ENCODE measurements at places on chromosomes 2 and 18. TPM values are rescaled to one million over a fixed set of nuclear protein-coding genes. Genes with fewer than 3 reads are reported as not detected.

DNA sequence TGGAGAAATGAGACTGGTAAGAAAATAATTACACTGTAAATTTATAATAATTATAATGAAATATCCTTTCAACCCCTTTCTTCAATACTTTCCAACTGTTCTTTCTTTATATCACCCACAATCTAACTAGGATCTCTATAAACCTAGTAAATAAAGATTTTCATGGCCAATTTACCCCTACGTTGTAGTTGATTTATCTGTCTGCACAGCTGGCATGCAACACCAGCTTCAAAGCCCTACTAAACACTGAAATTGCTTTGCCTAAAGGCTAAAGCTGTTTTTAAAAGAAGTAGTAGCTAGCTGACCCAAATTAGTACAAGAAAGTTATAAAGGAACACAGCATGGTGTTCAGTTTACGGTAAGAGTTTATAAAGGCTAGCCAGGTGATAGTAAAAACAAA, 140.1 kb downstream of the NOL4 start:
- DNase-seq = no peak

DNA sequence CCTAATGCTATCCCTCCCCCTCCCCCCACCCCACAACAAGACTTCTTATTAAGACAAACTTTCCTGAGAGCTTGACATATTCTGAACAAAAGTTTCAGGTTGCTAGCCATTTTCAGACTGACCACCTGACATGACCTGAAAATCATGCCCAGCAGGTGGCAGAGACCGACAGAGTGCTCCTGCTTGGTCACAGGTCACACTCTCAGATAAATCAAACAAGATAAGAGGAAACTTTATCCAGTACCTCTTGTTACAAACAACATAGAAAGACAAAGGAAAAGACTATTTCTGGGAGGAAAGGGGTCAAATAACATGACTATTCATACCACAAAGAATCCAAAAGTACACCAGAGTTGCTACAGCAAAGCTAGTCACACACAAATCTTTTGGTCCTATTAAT, 107.4 kb downstream of the TMEM200C start:
- no peak for DNase-seq

DNA sequence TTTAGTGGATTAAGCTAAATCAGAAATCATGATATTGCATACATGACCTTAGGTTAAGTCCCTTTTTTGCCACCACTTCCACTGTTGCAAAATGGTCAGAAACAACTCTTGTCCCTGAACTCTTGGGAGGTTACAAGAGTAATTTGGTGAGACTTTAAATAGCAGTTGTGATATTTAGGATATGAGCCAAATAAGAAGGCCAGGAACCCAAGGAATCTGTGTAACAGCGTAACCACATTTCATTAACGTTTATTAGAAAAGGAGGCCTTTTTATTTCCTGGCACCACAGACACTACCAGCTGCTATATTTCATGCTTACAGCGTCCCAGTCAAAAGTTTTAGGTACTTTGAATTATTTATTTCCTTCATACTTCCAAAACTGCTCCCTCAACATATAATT, 268.0 kb downstream of the GPD2 start:
- no peak for DNase-seq

- no peak for DNase-seq
Observed at GRCh38 chr2:58228299-58228698, 12.8 kb downstream of the FANCL start.

GRCh38 chr2:171389325-171389724, 44.5 kb downstream of the METTL8 start:
- DNase-seq = no peak

Gene BBS5
- total RNA-seq = 5.2 TPM

Gene FAM117B
- 0.40 TPM for total RNA-seq

- DNase-seq = peak; percentile 34
Observed at GRCh38 chr2:233354971-233355574, 779 bp downstream of the DGKD start.

Gene DTNB
- 56.7 TPM for total RNA-seq

Gene HOXD8
- 13.4 TPM for total RNA-seq

DNA sequence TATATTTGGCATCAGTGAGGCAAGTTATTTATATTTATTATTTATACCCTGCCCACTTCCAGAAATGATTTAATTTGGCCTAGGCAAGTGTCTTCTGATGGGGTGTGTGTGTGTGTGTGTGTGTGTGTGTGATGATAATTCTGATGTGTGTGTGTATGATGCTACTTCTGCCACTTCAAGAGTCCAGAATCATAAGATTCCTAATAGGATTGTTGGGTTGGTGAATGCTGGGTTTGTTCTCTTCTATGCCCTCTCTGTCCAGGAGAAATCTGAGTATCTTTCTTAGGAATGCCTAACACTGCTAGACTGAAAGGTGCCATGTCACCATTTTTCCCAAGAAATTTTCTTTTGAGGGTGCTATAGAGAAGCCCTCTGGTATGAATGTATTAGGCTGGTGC, 122.5 kb downstream of the SPTBN1 start:
- DNase-seq = no peak

DNA sequence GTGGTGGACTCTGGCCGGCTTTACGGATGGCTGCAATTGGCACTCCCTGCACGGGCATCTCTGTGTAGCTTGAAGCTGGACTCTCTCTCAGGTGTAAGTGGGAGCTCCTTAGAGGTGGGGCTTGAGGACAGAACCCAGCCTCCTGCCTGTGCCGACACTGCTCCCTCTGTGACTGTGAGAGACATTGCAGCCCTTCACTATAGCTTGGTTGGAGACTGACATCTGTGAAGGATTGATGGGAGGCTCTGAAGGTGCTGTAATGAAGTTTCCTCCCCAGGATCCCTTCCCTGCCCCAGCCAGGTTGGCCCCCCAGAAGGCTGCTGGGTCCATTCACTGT, 166.7 kb downstream of the SH3RF3 start:
- DNase-seq = no peak

DNA sequence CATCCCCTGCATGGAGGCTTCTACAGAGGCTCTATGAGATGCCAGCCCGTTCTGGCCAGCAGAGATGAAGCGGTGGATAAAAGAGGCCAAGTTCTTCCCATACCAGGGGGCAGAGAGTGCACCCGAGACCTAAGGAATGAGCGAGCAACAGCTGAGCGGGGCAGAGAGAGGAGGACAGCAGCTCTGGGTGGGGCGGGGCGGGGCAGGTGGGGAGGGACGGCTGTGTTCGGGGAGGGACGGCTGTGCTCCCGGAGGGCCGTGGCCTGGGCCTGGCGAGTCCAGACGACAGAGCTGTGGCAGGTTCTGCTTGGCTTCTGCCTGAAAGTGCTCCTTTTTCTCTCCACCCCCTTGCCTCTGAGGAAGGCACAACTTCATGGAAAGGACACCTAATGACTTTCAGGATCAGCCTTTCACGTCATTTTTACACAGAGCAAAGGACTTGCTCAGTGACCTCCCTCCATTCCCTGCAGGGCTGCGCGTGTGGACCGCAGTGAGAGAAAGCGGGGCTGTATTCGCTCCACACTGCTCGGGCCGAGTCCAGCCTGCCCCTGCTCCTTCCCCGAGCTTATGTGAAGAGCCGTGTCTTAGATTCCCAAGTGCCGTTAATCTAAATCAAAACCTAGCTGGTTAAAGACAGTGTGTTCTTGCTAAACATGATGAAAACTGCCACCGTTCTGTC, 232.9 kb downstream of the HDAC4 start:
- DNase-seq = no peak

Gene AKAIN1
- total RNA-seq = not detected

- DNase-seq = no peak
Observed at GRCh38 chr2:113895819-113896563, 6.1 kb downstream of the ACTR3 start.

GRCh38 chr2:105445976-105446375, 47.1 kb upstream of the FHL2 start:
- DNase-seq = no peak

DNA sequence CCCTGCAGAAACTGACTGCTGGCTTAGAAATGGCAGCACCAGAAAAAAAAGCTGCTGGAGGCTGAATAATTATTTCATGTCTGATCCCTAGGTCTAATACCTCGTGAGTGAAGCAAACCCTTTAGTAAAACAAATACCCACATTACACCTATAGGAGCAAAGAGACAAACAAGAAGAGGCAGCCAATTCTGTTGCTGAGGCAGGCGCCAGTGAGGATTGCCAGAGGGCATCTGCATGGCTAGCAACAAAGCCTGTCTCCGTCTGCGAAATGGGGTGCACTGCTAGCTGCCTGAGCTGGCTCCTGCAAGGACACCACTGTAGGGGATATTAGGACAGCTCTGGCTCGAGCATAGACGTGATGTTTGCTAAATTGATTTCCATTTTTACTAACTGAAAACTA, 509.7 kb downstream of the TDRD15 start:
- DNase-seq = no peak

GRCh38 chr2:68499133-68499532, 31.7 kb downstream of the APLF start:
- DNase-seq = no peak

Gene RIOK3
- total RNA-seq = 41.3 TPM

Gene SERPINB4
- total RNA-seq = not detected

DNA sequence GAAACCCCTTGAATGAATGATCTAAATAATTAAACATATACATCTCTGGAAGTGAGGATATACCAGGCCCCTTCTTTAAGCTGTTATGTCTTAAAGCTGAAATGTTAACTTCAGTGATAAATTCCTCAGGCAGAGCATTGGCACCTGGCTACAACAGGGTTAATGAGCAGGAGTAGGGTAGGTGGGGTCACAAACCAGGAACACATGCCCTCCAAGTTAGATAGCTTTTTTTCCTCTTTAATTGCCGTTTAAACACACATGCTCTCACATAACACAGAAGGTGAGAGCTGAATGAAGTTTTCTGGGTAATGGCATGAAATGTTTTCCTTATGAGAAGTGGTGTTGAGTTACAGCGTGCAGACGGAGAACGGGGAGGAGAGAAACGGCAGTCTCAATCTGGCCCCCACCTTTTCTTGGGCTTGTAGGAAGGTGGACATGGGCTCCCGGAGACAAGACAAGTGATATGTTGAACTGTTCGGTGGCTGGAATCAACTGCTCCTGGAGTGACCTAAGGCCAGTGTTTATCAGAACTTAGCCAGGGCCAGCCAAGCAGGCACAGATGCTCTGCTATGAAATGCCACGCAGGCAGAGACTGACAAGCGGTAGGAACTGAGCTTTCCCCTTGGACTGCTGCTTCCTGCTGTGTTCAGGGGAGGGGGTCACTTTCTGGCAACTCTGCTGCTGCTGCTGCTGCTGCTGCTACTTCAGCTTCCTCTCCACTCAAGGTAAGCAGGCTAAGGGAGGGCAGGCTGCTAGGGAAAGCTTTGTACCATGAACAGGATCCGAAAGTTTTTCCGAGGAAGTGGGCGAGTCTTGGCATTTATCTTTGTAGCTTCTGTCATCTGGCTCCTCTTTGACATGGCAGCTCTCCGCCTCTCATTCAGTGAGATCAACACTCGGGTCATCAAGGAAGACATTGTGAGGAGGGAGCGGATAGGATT, at the start of gene GALNT5:
Gene GALNT5, plus strand, starts transcription at position 394 of the 941 bp plus-strand sequence. Its CDS starts 378 bp downstream, at position 772.
- DNase-seq = peak; percentile 56

DNA sequence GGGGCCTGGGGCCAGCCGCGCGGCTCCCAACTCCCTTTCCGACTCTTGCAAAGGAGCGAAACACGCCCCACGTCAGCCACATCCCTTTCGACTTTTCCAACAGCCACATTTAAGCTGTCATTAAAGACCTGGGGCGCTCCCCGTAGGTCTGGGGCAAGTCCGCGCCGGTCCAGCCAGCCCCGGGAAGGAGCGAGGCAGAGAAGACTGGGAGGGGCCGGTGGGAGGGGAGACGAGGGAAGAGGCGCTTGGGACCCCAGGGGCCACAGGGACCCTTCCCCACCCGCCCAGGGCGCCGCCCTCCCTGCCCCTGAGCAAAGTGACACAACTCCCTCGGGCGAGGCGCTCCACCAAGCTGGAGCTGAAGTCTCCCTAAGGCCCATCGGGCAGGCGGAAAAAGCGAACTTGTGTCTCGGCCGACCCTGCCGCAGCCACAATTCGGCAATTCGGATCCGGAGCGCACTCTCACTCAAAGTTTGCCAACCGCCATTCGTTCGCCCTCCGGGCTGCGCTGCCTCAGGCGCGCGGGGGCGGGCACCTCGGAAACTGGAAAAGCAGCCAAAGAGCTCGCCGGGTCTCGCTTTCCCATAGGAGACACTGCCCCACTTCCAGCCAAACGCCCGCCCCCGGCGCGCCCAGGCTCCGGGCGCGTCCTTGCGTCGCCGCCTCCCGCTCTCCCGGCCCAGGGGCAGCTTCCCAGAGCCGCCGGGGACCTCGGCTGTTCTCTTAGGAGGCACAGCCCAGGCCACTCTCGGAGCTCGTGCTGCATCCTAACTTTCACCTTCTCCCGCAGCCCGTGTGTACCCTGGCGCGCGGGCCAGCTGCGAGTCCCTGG, 1.1 kb upstream of the KCTD1 start:
- peak; percentile 87 for DNase-seq

GRCh38 chr2:152477347-152478092, 142.5 kb downstream of the FMNL2 start:
- DNase-seq = peak; percentile 22

DNA sequence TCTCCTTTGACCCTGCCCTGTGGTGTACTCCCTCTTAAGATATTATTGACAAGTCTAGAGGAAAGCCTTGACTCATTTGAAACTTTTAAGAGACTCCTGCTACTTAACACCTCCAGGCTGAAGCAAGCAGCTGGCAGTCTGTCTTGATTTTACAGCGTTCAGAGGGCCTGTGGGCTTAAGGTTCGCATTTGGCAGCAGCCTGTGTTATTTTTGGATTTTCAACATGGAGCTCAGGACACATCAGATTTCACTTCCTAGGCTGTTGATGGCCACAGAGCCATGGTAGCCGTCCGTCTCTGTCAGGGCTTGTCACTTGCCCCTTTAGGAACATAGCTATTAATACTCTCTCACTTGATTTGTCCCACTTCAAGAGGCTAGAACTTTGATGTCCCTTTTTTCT, 73.6 kb downstream of the VWA3B start:
- DNase-seq = no peak

GRCh38 chr2:9554921-9555296, 721 bp downstream of the ADAM17 start:
- peak; percentile 46 for DNase-seq

Gene GCG
- not detected for total RNA-seq

Gene RNF152
- total RNA-seq = 0.99 TPM

DNA sequence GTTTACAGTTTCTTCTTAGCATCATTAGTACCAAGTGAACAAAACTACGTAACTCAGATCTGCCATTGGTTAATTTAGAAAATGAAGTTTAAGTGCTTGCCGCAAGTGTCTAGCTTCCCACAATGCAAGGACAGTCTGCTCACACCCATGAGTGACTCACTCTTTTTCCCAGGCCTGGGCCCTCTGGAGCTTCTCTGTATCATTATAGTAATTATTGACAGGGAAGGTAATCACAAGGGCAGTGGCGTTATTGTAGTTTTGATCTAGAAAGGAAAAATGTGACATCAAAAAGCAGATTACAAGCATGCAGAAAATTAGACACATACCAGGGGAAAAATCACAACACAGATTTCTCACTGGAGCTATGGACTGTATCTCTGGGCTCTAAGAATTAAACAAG, 38.5 kb downstream of the NPC1 start:
- no peak for DNase-seq

- DNase-seq = no peak
Observed at GRCh38 chr2:142200062-142200461, 69.2 kb upstream of the LRP1B start.

GRCh38 chr18:49884959-49885358, 71.6 kb upstream of the ACAA2 start:
- DNase-seq = no peak

Gene NOL4
- total RNA-seq = not detected

Gene DRC1
- not detected for total RNA-seq

Gene FBLN7
- not detected for total RNA-seq

Gene DOK6
- total RNA-seq = 11.2 TPM

Measured in MG63 (cell line).